Activated T-cell treated with anti-CD3 and anti-CD28 coated beads, Interleukin-2, amount 50 U/mL, for 1 hour (primary cell): ENCODE measurements at places on chromosomes 2 and 18.

DNA sequence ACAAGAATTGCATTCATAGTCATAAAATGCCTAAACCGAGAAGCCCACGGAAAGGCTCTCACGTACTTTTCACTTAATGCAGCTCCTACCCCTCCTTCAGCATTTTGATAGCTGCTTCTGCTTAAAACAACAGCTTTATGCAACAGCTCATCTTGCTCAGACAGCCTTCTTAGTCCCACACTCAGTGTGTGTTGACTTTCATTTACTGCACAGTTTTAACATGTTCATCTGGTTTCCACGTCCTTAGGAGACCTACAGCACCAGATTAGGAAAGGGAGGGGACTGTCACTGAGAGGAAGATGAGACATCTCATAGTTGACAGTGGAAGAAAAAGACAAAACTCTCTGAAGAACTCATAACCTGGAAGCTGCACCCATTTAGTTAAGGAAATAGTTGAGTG, 435.4 kb downstream of the SETBP1 start:
- DNase-seq: no peak

- DNase-seq: no peak
These were observed 413.5 kb downstream of the PTPRM start for GRCh38 chr18:7980656-7981055.

DNA sequence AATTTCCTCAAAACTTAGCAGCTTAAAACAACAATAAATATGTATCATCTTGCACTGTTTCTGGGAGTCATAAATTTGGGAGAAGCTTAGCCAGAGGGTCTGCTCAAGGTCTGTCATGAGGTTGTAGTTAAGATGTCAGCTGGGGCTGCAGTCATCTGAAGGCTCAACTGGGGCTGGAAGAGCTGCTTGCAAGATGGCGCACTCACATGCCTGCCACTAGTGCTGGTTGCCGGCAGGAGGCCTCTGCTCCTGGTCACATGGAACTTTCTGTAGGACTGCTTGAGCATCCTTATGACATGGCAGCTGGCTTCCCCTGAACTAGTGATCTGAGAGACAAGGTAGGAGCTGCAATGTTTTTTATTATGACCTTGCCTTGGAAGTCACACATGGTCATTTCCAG, 215.5 kb upstream of the HAAO start:
- no peak for DNase-seq

- no peak for DNase-seq
These were observed 8.7 kb downstream of the ERICH2 start for GRCh38 chr2:170778900-170779299.

DNA sequence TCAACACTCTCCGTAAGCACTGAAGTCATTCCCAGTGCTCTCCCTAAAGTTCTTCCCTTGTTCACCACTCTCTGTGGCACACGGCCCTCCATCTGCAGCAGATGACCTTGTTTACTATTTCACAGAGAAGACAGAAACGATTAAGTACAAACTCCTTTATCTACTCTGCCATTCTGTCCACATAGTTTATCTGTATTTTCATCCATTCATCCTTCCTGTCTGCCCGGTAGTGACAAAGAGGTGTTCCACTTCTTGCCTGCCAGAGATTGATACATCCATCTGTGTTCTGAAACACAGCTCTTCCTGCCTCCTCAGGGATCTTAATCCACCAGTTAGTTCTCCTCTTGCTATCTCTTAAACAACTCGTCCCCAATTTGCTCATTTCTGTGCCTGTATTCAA, 77.9 kb upstream of the CD226 start:
- no peak for DNase-seq

DNA sequence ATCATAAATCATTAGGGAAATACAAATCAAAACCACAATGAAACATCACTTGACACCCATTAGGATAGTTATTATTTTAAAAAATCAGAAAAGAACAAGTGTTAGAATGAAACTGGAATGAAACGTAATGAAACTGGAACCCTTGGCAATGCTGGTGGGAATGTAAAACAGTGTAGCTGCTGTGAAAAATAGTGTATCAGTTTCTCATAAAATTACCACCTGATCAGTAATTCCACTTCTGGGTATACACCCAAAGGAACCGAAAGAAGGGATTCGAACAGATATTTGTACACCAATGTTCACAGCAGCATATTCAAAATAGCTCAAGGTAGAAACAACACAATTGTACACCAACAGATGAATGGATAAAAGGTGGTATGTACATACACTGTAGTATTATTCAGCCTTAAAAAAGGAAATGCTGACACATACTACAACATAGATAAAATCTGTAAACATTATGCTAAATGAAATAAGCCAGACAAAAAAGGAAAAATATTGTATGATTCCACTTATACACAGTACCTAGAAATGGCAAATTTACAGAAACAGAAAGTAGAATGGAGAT, 27.0 kb downstream of the ROCK1 start:
- DNase-seq: no peak

DNA sequence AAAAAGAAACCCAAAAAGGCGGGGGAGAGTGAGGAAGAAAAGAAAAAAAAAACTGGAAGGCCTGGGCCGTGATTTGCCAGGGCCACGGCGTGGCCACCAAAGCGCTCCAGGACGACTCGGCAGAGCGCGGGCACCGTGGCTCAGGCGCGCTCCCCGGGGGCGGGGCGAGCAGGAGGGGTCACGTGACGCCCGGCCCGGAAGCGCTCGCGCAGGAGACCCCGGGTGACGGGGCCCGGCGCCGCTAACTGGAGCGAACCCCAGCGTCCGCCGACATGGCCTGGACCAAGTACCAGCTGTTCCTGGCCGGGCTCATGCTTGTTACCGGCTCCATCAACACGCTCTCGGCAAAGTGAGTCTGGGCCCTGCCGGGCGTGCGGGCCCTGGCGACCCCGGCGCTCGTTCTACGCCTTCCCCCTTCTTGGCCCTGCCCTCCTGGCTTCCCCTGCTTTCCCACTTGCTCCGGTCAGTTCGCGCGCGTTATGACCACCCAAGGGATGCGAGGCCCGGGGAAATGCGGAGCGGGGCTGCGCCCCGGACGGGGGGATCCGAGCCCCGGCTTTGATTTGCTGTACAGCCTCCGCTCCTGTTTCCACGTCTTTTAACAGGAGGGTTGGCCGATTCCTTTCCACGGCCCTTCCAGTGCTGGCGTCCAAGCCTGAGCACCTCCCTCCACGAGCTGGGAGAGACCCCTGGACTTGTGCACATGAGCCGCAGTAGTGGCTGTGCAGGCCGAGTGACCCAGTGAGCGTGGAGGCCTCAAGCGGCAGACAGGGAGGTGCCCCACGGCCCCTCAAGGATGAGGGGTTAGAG, at the start of gene SLC35F6:
Gene SLC35F6 (plus strand): TSS at position 207 of the 810 bp plus-strand sequence. CDS start 66 bp downstream, at position 273.
- DNase-seq: peak; percentile 84

DNA sequence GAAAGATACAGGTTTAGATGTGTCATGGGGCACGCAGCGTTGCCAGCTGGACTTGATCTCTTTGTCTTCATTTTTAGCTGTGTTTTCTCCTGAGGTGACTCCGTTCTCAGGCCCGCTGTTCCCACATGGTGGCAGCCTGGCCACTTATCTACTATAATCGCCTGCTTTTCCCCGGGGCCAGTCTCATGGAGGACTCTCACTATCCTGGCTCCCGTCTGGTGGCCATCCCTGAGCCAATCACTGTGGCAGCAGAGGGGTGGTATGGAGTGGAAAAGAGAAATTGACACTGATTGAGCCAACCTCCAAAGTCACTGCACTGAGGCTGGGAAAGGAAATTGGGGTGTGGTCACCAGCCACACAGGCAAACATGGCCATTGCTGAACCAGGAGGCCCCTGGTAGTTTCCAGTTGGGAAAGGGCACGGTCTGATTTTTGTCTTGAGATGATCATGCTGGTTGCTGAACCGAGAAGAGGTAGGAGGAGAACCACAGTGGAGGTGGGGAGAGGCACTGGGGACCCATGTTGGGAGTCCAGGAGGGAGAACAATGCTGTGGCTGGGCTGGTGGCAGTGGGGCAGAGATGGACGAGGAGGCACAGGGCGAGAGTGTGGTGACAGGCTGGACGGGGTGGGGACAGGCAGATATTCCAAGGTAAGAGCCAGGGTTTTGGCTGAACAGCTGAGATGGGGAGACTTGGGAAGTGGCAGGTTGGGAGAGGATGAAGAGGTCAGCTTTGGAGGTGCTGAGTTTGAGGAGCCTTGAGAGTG, 45.6 kb downstream of the KCNIP3 start:
- DNase-seq: no peak
